ENCODE measurements at places on chromosomes 12 and 14.

DNA sequence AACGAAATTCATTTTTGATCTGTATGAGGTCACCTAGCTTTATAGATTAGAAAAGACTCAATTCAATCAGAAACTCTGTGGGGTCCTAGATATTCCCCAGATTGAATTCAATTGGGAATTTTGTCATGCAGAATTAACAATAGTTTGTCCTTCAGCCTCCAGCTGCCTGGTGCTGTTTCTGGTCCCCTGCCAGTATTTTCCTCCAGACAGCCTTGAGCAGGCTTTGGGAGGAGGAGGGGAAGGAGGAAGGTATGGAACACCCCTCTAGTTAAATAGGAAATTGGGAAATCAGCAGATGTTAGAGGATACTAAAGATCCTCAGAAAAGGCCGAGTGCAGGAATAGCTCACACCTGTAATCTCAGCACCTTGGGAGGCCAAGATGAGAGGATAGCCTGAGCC is 10.6 kb downstream of the GRIP1 start:
- DNase-seq, result peak; percentile 53

GRCh38 chr14:66254038-66254437 is 232.1 kb upstream of the CCDC196 start:
- DNase-seq, result no peak

GRCh38 chr14:35829449-35829848 is 3.3 kb downstream of the BRMS1L start:
- DNase-seq, result no peak

DNA sequence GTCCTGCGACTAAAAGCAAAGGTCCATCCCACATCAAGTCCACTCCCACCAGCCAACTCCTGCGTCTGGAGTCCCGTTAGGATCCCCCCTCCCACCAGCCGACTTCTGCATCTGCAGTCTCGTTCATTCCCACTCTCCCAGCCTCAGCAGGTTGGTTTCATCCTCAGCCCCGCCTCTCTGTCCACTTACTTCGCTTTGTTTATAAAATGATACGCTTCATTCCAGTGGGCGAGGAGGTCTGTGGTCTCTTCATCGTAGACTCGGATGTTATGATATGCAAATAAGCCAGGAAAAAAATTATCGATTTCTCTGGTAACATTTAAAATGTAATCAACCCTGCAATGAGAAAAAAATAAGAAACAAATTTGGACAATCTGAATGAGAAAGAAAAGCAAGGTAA is 56.8 kb downstream of the SSH1 start:
- no peak for DNase-seq

DNA sequence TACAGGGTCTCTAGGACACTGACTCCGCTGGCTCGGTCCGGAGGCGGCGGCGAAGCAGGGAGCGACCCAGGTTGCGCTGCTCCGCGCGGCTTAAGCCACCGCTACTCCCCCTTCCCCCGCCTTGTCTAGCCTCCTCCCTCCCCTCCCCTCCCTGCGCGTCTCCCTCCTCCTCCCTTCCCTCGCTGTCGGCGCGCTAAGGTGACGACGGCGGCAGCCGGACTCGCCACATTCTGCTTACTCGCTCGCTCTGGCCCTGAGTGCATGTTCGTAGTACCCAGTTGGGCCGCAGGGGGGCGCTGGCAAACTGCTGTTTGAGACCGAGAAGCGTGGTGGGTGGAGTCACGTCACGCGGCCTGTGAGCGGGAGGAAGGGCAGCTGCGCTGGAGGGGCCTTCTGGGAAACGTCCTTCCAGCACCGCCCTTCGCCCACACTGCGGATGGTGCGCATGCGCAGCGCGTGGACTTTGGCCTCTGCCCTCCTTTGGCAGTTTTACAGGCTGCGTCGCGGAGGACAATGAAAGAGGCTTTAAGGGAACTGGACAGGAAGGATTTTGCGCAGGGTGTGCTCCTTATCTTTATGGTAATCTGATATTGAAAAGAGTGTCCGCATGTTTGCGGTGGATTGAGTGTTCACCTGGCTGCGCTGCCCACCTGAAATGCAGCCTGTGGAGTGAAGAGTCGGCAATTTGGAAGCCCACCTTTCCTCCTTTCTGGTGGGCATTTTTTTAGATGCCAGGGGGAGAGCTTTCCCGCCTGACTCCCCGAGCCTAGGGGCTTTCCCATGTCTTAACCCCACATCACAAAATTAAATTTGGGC is at the start of gene SCAF11:
Gene SCAF11, minus strand, starts transcription at position 107 of the 816 bp plus-strand sequence. CDS start 26,407 bp downstream, outside the sequence.
- DNase-seq, result peak; percentile 99

DNA sequence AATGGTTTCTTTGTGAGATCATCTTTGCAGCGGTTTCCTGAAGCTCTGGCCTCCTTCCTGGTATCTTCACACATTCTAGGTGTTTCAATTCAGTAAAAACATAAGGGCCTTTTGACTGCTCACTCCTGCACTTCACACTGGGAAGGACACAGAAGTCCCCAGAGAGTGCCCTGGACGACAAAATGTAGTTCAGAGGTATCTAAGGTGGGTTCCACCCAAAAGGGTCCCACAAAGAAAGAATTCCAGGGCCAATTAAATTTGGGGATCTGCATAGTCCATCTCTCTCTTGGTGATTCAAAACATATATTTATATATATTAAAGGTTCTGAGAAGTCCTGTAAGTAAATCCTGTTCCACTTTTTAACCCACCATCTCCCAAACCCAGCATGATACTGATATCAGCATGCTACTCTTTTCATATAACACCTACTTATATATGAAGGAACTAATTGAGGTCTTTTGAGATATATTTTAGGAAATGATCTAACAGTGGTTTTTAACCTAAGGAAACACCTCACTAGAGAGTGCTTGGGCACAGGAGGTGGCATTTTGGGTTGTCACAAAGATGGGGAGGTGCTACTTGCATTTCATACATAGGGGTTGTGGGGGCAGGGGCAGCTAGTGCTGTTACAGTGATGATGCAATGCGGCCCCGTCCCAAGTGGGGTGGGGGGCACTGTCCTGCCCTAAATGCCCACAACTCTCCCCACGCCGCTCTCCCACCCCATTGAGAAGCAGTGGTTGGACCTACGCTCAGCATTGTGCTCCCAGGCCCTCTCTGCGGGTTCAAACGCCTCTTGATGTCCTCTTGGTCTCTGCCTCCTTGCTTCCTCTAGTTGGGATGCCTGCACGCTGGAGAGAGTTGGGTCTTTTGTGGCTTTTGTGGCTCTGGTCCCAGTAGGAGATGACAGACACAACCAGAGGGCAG is 109.4 kb downstream of the ARF6 start:
- no peak for DNase-seq

GRCh38 chr14:51059032-51059431 is 35.9 kb downstream of the TRIM9 start:
- no peak for DNase-seq

DNA sequence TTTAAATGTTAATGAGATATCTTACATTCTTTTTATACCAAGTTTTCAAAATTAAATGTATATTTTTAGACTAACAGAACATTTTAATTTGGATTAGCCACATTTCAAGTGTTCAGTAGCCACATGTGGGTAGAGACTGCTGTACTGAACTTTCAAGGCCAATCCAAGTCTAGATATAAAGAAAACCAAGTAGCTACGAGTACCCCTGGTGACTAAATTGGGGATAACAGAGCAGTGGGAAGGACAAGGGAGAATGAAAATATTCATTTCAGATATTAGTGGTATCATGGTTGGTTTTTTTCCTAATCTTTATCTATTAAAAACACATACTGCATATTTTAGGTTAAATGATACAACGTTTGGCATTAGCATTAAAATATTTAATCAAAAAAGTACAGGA is 69.4 kb upstream of the RHOJ start:
- DNase-seq, result peak; percentile 21

DNA sequence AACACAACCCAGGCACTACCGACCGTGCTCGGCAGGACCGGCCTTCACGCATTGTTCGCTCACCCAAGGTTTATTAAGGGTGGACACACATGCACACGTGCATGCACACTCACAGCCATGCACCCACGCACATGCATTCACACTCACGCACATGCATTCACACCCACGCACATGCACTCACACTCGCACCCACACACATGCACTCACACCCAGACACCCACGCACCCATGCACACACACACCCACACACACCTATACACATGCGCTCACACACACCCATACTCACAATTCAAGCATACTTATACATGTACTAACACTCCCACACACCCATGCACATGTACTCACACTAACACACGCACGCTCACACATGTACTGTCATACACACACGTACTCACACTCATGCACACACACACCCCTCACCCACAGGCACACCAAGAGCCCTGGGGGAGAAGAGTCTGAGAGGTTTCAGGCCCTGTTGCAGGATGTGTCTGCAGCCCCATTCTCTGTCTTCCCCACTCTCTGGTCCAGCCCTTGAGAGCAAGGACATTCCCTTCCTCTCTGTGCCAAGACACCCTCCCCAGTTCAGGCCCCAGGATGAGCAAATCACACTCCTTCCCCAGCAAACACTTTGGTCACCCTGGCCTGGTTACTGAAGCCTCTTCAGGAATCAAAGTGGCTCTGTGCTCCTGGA is 49.4 kb upstream of the BCL11B start:
- no peak for DNase-seq

All from NCI-H1105 (cell line).